Mucosa of gallbladder (tissue), 1 donor: ENCODE measurements at places on chromosomes 2 and 18.

- no peak for DNase-seq
Measured at GRCh38 chr2:77488141-77488540, 34.0 kb downstream of the LRRTM4 start.

DNA sequence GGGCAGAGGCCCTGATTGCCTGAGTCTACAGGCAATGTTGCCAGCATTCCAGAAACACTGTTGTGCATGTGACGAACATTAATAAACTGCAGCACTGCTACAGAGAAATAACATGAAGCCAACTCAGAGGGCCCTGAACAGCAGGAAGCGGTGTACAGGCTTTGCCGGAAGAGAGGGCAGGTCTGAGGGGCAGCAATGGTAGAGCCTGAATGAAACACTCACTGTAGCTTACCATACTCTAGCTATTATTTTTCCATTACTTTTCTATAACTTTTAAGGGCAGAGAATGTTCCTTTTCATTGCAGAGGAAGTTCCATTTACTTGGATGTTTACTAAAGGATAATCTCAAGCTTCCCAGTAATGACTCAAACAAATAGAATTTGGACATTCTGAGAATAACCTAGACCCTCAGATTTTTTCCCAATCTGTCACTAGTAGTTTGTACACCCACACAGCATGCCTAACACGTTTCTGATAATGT, 150.4 kb downstream of the MTX2 start:
- DNase-seq = no peak

DNA sequence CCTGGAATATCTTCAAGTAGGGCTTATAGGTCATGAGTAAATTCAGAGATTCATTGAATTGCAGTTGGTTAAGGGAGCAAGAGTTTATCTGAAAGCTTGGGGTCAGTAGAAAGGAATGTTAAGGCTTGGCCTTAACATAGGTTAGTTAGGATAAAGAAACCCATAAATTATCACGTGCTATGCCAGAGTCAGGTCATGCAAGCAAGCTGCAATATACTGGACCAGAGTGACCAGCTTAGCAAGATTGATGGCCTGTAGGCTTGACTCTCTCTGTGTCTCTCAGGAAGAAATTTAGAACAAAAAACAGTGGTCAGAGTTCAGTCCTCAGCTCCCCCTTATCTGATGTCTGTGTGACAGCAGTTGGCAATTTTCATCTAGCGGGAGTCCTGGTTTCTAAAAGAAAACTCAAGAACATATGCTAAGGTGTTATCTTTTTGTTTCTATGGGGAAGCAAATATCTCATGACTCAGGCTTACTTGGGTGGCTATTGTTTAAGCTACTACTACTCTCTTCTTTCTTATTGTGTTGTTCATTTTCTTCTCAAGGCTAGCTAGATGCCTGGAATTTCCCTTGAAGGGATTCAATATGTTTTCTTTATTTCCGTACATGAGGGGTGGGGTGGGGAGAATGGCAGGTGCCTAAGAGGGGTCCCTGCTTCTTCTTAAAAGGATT, 28.7 kb upstream of the MARCO start:
- DNase-seq = no peak

- DNase-seq = no peak
Measured at GRCh38 chr18:49193897-49194296, 243.1 kb upstream of the SMAD7 start.

- no peak for DNase-seq
Measured at GRCh38 chr2:227103583-227103982, 60.4 kb downstream of the COL4A4 start.

DNA sequence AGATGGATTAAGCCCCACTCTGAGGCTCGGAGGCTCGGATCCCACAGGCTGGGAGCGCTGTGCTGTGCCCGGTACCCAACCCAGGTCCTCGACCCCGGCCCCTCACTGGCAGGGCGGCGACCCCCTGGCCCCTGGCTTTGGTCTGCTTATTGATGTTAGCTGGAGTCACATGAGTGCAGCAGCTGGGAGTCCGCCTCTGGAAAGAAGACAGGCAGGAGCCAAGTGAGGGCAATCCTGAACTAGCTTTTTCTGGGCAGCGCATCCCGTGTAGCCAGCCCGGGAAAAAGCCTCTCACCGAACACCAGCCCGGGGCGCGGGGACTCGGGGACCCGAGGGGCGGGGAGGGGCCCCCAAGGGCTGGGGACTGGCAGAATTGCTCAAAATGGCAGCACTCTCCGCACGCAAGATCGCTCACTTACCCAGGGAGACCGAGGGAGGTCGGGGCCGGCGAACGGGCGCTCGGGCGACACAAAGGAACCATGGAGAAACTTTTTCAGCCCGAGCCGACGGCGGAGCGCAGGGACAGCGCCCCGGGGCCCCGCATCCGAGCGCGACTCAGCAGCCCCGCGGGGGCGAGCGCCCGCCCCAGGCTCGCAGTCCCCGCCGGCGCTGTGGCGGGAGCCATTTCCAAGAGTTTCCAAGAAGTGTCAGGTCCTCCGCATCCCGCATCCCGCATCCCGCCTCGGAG, 567 bp downstream of the TMEM200C start:
- DNase-seq = no peak
